ENCODE measurements at places on chromosomes 7 and 10.

DNA sequence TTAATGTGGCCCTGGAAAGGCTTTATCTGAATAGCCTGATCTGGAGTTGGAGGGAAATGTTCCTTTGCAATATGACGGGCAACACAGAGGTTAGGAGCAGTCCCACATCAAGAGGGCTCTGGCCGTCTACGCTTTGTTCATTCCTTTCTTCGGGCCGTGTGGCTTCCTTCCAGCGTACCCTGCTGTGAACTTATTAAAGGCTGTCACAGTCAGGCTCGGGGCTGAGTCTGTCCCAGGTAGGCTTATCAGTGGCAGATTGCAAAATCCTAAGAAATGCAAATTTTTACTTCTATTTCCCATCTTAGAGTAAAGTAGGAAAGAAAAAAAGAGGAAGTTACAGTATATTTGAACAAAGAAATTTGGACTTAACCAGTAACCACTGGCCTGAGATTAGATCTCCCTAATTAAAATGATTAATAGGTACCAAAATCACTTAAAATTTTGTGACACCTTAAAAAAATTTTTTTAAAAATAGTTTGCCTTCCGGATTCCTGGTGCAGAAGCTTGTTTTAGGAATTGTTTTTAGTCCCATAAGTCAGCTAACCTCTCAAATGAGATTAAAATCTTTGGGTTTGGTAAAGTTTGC lies 453.1 kb upstream of the MKI67 start:
- no peak for DNase-seq

GRCh38 chr10:60312818-60313588 lies 76.7 kb downstream of the ANK3 start:
- no peak for DNase-seq

DNA sequence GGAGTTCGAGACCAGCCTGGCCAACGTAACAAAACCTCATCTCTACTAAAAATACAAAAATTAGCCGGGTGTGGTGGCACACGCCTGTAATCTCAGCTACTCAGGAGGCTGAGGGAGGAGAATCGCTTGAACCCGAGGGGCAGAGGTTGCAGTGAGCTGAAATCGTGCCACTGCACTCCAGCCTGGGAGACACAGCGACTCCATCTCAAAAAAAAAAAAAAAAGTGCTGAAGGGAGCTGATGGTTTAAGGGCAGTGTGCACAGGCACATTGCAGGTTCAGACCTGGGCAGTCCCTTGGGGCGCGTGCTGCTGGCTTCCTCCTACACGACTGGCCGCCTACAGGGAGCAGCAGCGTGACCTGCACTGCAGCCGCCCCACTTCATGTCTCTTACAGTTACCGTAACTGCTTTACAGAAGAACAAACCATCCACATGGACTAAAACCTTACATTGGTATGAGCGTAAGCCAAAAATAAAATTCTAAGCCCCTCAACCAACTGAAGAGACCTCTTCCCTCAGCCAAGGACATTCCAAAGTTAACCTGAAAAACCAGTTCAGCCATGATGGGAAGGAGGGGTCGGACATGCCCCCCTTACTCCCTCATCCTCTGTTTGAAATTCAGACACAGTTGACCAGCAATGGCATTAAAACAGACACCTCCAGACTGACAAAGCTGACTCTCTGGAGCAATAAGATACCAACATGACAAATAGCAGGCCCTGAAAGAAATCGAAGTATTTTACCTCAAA lies 262.2 kb downstream of the ZMYND11 start:
- no peak for DNase-seq

- no peak for DNase-seq
Observed at GRCh38 chr10:104323085-104323484, 15.2 kb downstream of the ITPRIP start.

GRCh38 chr10:66654861-66655260 lies 271.0 kb upstream of the LRRTM3 start:
- DNase-seq, result no peak
